CD4-positive, alpha-beta T cell treated with Interleukin-6 for 4 hours (primary cell): ENCODE measurements at places on chromosomes 6 and 20.

GRCh38 chr6:105859457-105859856, 226.7 kb upstream of the PRDM1 start:
- no peak for DNase-seq

DNA sequence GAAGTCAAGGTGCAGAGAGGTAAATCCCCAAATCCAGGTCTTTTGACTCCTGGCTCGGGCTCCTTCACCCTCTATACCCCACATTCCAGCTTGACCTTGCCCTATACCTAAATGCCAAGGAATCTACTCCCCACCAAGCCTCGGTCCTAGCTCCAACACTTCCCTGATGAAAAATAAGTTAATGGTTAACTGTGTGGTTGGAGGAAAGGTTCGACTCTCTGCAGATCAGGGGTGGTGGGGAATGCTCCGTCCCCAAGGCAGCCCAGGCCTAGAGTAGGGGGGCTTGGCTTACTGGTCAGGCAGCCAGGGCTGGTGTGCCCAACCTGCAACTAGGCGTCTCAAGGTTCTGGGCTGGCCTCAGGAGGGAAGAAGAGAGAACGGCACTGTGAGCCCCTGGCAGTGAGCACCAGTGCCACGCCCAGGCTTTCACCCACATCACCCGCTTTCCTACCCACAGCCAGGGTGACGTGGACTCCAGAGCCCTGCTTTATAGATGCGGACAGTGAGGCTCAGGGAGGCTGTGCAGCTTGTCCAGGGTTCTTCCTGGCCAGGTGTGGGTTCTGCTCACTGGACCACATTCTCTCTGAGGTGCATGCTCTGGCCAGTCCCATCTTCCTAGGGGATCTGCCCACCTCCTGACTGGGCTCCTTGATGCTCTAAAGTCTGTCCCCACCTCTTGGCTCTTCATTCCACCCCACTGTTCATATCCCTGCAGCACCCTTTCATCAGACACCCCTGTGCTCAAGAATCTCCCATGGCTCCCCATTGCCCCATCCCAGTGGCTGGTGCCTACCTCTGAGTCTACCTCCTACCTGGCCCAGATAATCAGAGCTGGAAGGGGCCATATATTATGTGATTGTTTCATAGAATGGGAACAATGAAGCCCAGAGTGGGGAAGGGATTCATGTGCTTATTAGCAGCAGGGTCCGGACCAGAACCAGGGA, 8.2 kb downstream of the SPDEF start:
- DNase-seq, result no peak

DNA sequence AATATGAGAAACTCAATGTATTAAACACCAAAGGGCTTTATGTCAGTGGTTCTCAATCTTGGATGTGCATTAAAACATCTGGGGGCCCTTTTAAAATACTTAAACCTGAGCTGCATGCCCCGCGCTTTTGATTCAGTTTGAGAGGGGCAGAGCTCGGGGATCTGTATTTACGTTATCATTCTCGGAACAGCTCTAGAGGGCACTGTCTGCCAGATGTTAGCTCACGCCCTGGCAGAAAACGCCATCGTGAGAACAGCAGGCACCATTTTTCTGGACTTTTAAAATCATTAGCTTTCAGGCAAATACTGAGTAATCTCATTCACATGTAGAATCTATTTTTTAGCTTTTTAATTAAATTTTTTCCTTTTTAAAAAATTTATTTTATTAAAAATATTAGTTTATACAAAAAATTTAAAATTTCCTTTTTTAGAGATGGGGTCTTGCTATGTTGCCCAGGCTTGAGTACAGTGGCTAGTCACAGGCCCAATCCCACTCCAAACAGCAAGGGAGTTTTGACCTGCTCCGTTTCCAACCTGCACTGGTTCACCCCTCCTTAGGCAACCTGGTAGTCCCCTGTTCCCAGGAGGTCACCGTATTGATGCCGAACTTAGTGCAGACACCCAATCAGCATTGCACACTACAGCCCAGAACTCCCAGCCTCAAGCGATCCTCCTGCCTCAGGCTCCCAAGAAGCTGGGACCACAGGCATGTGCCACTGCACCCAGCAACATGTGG, 30.0 kb upstream of the ZNF133 start:
- no peak for DNase-seq

GRCh38 chr6:105981002-105981887, 104.9 kb upstream of the PRDM1 start:
- peak; percentile 52 for DNase-seq

DNA sequence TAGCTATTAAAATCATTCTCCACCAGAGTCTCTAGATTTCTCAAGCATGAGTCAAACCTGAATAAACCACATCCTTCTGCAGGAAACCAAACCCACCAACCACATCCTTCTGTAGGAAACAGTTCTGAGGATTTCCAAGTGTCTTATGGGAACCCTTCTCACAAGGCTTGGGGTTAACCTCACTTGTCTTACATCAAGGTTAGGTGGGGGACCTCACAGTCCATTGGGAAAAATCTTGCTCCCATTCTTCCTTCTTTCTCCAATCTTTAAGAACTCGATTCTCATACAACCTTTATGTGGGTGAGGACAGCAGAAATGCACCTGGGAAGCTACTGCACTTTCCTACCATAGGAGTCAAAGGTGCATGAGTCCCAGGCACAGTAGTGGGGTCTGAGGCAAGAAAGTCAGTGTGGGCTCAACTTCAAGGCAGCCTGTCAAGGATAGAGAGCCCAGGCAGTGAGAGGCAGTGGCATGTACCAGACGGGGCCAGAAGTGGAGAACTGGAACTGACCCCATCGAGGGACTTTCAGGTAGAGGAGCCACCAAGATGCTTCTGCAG, 114.5 kb downstream of the SLC22A3 start:
- peak; percentile 57 for DNase-seq

DNA sequence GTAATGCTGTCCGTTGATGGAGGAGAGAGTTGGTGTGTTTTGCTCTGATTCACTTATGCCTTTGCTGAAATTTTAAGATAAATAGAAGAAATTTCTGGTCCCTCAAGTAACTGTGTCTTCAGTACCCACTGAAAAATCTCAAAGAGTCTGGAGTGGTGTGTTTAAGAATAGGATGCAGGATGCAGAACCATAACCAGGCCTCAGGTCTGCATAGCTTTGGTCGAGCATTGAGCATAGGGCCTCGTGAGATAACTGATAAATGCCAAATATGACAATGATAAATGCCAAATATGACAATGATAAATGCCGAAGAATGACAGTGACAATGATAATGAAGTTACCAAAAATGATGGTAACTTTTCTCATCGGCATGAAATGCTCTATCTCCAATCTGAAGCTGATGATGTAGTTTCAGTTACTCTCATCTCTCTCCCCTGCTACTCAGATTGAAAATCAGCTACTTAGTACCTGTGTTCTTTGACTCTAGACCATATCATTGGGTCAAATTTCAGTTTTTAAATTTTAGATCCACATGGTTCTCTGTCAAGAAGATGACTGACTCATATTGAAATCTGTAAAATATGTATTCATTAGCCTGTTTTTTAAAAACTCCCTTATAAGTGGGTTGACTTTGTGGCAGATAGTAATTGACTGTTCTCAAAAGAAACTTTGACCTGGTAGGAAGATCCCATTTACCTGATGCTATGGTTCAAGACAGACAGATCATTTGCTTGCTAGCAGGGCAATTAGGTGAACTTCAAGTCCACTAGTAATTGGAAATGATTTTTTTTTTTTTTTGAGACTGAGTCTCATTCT, 96.6 kb downstream of the SLC16A10 start:
- DNase-seq, result no peak

GRCh38 chr6:35590622-35591066, 77.9 kb upstream of the TULP1 start:
- no peak for DNase-seq

GRCh38 chr6:32226434-32226833, 2.6 kb upstream of the NOTCH4 start:
- DNase-seq, result no peak

DNA sequence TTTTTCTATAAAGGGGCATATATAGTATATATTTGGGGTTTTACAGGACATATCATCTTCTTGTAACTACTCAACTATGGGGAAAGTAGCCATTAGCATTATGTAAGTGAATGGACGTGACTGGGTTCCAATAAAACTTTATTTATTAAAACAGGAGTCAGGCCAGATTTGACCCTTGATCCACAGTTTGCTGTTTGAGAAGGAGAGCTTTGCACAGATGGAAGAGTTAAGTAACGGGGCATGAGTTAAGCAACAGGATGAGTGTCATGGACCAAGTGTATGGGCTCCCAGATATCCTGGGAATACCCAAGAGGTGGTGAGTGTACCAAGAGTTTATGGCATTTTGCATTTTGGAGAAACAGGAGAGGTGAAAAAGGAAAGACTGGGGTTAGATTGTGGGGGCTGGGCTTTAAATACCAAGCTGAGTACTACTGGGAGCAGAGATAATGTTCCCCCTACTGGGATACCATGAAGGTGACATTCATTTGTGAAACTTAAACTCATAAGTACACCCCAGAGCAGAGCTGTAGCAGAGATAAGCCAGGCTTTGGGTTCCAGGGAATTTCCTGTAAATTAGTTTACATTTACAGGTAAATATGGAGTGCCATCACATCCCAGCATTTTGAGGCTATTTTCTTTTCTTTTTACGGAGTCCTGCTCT, 18.5 kb upstream of the SCUBE3 start:
- no peak for DNase-seq

DNA sequence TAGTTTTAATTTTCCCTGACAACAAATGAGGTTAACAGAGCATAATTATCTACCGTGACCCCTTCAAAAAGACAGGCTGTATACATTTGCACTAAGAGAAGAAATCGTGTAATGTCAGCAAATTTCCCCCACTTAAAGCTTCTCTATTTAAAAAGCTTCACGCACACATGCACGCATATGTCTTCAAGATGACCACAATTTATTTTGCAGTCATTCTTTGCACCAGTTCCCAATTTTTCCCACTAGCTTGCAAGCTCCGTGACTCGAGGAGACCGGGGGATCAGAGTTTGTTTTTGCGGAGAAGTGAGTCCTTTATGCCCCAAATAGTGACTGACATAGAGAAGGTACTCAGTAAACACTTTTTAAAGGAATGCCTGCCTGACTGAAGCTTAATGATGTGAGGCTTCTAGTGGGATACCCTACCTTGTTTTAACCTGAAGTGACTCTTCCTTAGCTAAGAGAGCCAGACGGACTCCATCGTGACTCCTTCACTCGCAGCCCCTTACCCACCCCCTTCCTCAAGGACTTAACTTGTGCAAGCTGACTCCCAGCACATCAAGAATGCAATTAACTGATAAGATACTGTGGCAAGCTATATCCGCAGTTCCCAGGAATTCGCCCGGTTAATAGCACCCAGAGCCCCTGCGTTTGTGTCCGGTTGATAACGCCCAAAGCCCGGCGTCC, 9.3 kb upstream of the NQO2 start:
- peak; percentile 49 for DNase-seq

DNA sequence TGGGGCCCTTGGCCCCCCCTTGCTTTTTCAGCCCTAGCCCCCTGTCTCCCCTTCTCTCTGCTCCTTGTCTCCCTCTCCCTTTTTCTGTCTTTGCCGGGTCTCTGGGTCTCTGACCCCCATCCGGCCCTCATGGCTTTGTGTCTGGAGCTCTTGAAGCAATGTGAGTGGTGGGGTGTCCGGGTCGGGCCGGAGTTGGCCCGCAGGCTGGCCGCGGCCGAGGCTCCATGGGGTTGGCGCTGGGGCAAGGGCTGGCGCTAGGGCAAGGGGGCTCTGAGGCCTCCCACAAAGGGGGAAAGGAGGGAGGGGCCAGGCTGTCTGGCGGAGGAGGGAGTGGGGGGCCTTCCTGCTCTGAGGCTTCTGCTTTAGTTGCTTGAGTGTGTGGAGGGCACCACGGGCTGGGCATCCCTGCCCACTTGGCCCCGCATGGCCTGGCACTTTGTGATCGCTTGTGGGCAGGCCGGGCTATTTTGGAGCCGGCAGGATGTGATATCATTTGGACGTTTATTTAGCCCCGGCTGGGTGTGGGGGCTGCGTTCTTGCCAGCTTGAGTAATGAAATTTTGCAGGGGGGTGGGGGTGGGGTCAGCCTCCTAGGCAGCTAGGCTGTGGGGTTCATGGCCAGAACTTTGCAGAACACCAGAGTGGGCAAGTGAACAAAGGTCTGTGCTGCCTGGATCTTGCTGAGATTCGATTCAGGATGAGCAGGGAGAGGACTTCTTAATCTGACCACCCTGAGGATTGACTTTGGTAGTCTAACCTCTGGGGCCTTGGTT, 78.7 kb upstream of the MYL9 start:
- peak; percentile 27 for DNase-seq

GRCh38 chr6:34152042-34152524, 6.2 kb upstream of the GRM4 start:
- DNase-seq, result no peak

GRCh38 chr20:38109591-38110524, 55.2 kb downstream of the TGM2 start:
- DNase-seq, result no peak

DNA sequence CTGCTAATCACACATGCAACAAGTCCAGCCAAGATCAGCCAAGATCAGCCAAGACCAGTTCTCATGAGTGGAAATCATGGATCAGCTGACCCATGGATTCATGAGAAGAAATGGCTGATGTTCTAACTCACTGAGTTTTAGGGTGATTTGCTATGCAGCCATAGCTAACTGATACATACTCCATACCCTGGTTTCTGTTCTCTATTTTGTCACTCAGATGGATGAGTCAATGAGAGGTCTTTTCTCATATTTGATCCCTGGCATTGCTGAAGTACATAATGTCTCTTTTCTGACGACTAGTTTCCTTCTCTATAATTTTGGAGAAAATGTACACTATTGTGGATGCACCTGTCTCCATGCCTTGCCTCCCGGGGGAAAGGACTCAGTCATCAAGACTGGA, 118.4 kb upstream of the LY86 start:
- no peak for DNase-seq

- no peak for DNase-seq
These were observed 7.7 kb upstream of the KLHL31 start for GRCh38 chr6:53673162-53673727.
